ENCODE measurements at places on chromosomes 7 and 10.

DNA sequence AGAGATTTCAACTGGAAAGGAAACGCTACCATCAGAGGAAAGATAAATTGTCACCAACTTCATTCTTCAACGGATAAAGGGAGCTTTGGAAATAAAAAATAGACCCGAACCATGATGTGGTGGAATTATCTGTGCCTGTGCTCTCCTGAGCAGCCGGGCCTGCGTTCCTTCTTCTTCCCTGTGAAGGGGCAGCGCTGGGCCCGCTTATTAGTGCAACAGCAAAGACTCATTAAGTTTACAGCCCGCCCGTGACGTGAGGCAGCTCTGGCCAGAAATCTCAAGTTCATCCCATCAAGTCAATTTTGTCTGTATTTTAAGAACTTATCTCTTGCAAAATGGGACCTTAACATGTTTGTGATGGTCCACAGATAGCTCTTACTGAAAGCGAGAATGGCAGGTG is 193.7 kb downstream of the ADARB2 start:
- H3K27me3 ChIP-seq: no peaks in the 10 kb centered on the region
- H3K4me1 ChIP-seq: no peaks in the 10 kb centered on the region
- H3K36me3 ChIP-seq: no peaks in the 10 kb centered on the region
- H3K27ac ChIP-seq: no peak overlapping the region
- no peak for DNase-seq

DNA sequence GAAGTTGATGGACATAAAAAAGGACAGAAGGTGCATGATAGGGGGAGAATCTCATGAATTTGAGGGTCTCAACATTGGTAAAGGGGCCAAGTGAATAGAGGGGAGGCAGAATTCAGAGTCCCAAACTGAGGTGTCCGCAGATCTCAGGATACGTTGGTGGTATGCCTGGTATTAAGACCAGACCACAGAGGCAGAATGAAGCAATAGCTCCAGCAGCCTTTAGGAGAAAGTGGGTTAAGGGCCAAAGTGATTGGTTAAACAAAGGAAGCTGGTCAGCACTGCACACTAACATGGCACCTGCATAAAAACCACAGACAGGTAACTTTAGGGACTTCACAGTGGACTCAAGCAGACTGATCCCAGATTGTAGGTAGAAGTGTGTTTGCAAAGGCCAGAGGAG is 37.5 kb downstream of the MEST start:
- H3K4me3 ChIP-seq: no peak overlapping the region
- no peaks in the 10 kb centered on the region for H3K4me1 ChIP-seq
- DNase-seq: no peak
- H3K27me3 ChIP-seq: no peaks in the 10 kb centered on the region
- no peak overlapping the region for H3K27ac ChIP-seq

- no peaks in the 10 kb centered on the region for H3K4me1 ChIP-seq
- no peak overlapping the region for H3K4me3 ChIP-seq
- H3K36me3 ChIP-seq: no peaks in the 10 kb centered on the region
These were observed 71.1 kb upstream of the GPR158 start for GRCh38 chr10:25103703-25104102.

GRCh38 chr10:94623572-94623971 is 60.0 kb upstream of the CYP2C18 start:
- no peak overlapping the region for H3K4me3 ChIP-seq
- peaks cover 5% of the 10 kb centered on the region for H3K4me1 ChIP-seq
- DNase-seq: no peak
- no peak overlapping the region for H3K27ac ChIP-seq

DNA sequence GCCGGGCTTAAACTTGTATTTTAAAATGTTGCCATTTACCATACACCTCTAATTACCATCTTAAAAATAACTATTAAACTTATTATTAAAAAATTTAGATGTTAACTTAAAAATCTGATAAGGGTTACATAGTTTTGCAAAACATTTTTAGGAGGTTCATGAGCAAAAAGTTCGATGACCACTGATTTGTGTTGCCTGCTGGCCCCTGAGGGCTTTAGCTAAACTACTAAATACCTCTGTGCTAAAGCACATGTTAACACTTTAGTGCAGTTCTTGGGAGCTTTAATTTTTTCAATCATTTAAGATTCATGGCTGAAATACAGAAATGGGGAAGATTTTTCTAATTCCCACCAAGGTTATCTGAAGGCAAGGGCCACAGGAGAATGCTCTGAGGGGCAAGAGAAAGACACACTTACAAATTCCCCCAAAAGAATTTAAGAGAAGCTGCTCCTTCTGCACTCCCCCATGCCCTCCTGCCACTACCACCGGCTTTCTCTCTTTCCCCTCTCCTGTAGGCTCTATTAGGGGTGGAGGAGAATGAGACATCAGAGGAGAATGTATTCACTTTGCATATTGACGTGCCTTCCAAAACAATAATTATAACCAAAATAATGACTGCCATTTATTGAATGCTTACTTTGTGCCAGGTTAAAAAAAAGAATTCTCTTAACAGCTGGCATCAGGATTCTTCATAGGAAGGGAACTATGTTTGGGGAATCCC is 106.2 kb downstream of the RTKN2 start:
- no peaks in the 10 kb centered on the region for H3K4me1 ChIP-seq
- no peaks in the 10 kb centered on the region for H3K36me3 ChIP-seq
- no peak overlapping the region for H3K27ac ChIP-seq
- DNase-seq: no peak
- no peaks in the 10 kb centered on the region for H3K27me3 ChIP-seq

- no peaks in the 10 kb centered on the region for H3K4me1 ChIP-seq
These were observed 280.8 kb downstream of the ETV1 start for GRCh38 chr7:13708670-13709069.
